ENCODE measurements at places on chromosomes 3 and 15.
A peak's percentile ranks its signal among the peaks of the same experiment; 100 is the strongest.

GRCh38 chr3:100084100-100084806 is 30.0 kb downstream of the FILIP1L start:
- DNase-seq, result no peak

DNA sequence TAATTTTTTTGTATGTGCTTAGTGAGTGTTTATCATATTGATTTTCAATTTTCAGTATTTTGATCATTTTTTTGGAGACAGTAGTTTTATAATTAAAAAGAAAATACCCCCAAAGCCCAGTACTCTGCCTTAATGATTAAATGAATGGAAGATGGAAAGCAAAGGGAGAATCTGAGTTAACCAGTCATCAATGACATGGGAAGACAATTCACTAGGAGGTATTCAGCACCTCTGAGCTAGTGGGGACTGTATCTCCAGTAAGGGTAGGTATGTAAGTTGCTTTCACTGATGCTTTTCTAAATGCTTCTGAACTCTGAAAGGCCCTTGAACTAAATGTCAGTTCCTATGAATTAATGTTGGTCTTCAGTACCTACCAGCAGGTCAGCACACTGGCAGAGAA is 590.4 kb upstream of the DPPA4 start:
- no peak for DNase-seq

DNA sequence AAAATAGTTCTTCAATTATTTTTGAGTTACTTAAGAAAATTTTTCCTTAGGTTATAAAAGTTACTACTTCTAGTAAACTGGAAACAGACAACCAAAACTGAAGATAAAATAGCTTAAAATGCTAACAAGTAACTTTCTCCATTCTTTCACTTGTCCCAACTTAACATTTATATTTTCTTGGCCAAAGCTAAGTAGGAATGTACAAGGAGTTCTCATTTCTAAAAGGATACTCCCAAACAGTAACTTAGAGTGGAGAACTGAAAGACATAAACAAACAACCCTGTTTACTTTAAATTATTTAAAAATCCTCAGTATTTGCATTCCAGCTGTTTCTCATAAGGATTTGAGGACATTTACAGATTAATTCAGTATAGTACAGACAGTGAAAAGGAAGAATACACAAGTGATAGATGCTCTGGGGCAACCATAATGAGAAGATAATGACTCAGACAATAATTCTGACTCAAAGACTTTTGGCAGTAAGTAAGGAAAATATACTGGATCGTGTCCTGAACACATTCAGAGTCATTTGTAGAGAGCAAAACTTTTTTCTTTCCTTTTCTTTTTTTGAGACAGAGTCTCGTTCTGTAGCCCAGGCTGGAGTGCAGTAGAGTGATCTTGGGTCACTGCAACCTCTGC is 29.2 kb upstream of the ANXA2 start:
- peak; percentile 80 for DNase-seq

DNA sequence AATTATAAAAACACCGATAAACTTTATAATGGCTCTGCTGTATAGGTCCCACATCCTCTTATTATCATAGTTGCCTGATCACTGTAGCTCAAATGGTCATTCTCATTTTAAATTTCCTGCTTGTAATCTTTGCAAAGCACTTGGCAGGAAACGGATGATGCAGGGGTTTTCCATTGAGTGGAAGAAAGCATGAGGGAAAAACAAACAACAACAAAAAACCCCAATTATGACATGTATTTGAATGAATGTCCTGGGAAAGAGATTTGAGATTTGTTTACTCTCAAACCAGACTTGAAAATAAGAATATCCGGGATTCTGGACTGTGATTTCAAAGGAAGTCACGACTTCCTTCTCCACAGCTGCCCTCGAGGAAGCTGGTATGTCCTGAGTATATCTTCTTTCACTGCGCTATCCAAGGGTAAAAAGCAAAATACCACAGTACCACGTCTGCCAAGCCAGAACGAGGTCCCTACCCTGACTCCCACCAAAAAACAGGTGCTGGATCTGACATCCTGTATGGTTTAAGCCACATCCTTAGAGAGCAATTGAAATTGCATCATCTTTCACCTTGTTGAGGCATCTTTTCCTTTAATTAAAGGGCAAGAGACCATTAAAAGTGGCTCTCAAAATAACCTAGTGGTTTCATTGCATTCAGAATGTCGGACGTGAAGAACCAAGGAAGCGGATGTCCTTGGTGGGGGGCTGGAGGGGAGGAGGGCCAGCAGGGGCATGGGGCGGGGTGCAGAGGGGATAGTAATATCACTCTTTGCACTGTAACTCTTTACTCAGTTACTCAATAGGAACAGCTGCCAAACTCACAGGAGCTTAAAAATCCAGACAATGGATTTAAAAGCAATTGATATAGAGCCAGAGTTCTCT is 13.5 kb upstream of the TIPIN start:
- DNase-seq, result no peak

DNA sequence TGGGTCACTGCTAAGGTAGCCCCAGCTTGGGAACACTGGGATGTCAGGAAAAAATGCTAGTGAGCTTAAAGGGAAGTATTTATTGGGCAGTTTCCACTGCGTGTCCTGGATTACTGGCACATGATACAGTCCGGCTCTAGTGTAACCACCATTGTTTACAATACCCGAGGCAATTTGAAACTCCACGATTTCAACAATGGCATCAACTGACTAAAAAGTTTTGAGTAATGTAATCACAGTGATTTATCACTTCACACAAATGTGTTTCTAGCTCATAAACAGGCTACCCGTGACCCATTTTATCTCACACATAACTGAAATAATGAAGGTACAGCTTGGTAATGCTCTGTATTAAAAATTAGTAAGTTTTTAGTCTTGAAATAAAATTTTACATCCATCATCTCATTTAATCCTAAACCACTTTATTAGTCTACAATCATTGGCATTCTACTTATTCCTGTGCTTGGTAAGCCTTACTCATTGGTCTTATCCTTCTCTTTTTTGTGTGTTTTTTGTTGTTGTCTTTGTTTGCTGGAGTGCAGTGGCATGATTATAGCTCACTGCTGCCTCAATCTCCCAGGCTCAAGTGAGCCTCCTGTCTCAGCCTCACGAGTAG is 7.6 kb downstream of the ZMAT3 start:
- DNase-seq, result peak; percentile 60

DNA sequence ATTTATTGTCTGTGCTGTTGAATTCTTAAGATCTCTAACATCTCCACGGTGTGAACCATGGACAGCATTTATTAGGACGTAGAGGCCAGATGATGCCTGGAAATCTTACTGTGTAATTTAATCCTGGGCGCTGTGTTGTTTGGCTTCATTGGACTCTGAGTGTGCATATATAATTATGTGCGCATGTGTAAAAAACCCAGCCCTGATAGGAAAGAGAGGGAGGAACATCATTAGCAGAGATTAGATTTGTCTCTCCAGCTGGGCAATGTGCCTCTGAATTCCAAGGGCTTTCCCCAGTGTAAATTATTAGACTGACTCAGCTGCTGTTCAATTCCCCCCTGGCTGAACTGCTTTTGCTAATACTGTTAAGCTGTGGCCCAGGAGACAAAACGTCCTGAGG is 39.6 kb downstream of the MAP3K13 start:
- peak; percentile 4 for DNase-seq

- DNase-seq, result no peak
Measured at GRCh38 chr15:67564968-67565345, 22.5 kb downstream of the MAP2K5 start.

DNA sequence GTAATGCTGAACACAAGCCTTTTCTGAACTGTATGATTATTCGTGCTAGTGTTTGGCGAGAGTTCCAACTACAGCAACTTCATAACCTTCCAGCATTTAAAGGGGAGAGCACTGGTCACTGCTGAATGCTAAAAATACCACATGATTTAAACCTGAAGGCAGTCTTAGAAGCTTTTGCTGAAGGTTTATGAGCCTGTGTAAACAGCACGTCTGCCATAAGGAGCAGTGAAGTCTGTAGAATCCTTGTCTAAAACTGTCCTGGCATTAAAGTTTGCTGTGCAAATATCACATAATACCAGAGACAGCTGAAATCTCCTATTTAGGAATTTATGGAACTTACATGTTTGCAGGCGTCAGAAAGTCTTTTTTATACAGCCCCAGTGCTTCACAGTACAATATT is 5.9 kb downstream of the SATB1 start:
- DNase-seq, result no peak

- no peak for DNase-seq
Measured at GRCh38 chr15:61327019-61327631, 98.0 kb upstream of the RORA start.

DNA sequence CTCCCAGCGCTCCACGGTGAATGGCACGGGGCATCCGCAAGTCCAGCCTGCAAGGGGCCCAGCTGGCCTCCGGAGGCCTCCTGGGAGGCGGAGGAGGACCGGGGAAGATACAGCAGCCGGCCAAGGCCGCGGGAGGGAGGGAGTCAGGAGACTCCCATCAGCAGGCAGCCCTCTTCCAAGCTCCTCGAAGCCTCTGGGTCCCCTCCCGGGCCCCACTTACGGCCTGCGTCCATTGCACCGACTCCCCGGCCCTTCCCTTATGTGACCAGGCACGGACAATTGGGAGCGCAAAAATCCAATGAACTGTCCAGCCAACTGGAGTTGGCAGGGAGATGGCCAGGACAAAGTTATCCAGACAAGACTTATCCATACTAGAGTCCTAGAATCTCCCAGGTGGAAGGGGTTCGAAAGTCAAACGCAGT is 668 bp downstream of the MFGE8 start:
- DNase-seq, result no peak

- DNase-seq, result no peak
Measured at GRCh38 chr3:191303596-191303995, 25.6 kb upstream of the CCDC50 start.

DNA sequence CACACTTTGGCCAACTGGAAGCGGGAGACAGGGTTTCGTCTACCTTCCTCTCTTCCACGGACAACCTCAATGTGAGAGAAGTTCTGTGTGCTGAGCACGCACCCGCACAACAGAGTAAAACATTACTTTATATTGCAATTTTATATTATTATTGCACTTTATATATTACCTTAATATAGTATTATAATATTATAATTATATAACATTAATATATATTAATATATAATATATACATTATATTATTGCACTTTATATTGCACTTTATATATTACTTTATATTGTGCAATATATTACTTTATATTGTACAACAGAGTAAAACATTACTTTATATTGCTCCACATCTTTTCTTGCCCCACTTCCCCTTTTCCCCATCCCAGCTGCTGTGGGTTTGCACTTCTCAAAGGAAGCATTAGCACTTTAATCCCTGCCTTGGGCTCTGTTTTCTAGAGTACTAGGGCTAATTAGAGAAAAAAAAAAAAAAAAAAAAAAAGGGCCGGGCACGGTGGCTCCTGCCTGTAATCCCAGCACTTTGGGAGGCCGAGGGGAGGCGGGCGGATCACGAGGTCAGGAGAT is 76.4 kb upstream of the SLC4A7 start:
- DNase-seq, result no peak

DNA sequence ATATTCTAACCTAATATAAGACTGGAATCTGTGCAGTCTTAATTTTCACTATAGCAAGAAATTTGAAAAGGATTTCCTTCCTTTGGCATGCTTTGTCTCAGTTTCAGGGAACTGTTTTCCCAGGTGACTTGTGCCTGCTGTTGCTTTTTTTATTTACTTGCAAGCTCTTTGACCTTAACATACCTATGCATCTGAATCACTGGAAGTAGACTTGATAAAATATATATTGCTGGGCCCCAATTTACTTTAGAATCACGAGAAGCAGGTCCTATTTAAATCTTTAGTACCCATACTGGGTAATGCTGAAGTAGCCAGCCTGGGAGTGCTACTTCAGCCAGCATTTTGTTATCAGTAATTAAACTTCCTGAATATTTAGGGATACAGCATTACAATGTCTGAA is 257.9 kb upstream of the ALCAM start:
- DNase-seq, result no peak

DNA sequence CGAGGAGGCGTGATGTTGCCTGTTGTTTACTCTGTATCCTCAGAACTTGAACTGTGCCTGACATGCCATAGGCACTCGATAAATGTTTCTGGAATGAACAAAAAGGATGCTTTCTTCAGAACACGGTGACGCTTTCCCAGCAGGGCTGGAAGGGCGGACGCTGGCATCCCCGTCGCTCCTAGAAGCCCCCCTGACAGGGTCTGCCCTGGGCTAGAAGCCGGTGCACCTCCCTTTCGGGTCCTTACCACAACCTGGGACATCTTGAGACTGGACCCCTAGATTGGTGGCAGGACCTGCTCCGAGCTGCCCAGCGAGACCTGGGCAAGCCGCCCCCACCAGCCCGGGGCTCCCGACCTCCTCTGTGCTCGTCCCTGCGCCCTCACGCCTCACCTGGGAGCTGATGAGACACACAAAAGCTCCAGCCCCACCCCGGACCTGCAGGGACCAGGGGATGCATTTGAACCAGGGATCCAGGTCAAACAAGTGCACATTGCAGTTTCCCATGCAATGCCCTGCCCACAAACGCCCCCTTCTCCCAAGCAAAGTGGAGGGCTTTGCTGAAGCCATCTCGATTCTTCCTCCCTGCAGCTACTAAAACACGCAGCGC is 131.2 kb upstream of the MEF2A start:
- DNase-seq, result no peak

- DNase-seq, result no peak
Measured at GRCh38 chr3:28738425-28738824, 389.8 kb upstream of the AZI2 start.

DNA sequence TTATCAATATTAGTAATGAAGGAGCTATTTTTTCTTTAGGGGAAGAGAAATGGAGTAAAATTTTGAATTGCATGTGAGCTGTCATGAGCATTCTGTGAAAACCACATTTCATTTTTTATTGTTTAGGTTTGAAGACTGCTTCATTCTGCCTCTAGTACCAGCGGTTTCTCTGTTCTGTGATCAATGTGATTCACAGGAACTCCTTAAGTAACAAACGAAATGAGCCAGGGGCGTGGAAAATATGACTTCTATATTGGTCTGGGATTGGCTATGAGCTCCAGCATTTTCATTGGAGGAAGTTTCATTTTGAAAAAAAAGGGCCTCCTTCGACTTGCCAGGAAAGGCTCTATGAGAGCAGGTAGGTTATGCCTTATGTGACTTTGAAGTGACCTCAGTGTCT is 13.0 kb downstream of the NIPA2 start:
- DNase-seq, result no peak

DNA sequence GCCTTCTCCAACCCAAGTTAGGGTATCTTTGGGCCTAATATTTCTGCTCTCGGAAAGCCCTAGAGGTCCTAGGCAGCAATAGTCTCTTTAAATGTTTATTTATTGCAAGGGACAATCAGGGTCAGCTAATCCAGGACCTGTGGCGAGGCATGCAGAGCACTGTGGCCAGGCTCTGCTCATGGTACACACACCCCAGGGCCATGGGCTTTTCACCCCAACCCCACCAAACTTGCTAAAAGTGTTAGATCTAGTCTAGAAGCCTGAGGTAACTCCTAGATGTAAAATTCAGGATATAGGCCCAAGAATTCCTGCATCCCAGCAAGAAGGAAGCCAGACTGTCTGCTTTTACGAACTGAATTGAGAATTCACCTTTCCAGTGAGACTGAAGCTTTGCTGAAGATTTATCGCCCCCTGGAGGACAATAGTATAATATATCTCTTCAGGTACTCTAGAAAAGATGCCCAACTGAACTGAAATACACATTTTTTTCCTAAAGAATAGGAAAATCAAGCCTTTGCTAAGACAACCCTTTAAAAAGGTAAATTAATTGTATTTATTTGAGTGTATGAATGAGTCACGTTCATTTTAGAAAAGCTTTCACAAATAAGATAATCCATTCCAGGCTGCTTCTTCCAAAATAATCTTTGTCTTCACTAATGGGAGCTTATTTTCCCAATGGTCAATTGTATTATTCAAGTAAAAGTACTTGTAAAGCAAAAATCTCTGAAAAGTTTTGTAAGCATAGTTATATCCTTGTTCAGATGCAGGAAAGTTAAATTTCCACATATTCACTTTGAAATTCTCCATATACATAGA is 89.8 kb downstream of the LRRC3B start:
- DNase-seq, result no peak

- no peak for DNase-seq
Measured at GRCh38 chr3:33597257-33597689, 120.8 kb downstream of the CLASP2 start.

All from HFFc6 (cell line).